Type B pancreatic cell (in vitro differentiated cells): ENCODE measurements at places on chromosomes 4 and X.

- H3K27me3 ChIP-seq: no peaks in the 10 kb centered on the region
- H3K4me1 ChIP-seq: peaks cover 32% of the 10 kb centered on the region
- no peak overlapping the region for H3K4me3 ChIP-seq
- peaks cover 5% of the 10 kb centered on the region for H3K36me3 ChIP-seq
- H3K27ac ChIP-seq: no peak overlapping the region
These were observed 9.6 kb upstream of the RUFY3 start for GRCh38 chr4:70712150-70712549.

DNA sequence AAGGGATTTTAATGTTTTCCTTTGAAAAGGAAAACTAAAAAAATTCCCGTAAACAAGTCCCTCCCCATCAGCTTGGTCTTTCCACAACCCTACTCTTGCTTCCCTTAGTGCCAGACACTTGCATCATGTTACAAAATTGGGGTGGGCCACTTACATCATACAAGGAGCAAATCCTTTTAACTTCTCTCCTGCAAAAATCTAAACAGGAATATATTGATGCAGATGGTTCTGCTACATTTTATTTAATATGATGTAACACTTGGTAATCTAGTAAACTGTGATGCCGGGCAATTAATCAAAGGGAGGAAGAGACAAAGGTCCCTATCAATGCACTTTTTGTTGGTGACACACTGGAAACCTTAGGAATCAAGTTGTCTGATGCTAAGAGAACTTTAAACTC lies 125.3 kb downstream of the UBE2K start:
- no peaks in the 10 kb centered on the region for H3K27me3 ChIP-seq
- peak overlapping the region; percentile 42 for H3K27ac ChIP-seq
- peaks cover 6% of the 10 kb centered on the region for H3K4me1 ChIP-seq
- DNase-seq: no peak

- DNase-seq: no peak
- H3K27ac ChIP-seq: no peak overlapping the region
- no peaks in the 10 kb centered on the region for H3K36me3 ChIP-seq
- no peaks in the 10 kb centered on the region for H3K27me3 ChIP-seq
- H3K4me1 ChIP-seq: peaks cover 10% of the 10 kb centered on the region
These were observed 129.5 kb upstream of the KLF3 start for GRCh38 chr4:38534344-38535045.

GRCh38 chr4:16706251-16706650 lies 192.2 kb downstream of the LDB2 start:
- no peaks in the 10 kb centered on the region for H3K27me3 ChIP-seq
- peaks cover 12% of the 10 kb centered on the region for H3K4me1 ChIP-seq
- H3K4me3 ChIP-seq: no peak overlapping the region

DNA sequence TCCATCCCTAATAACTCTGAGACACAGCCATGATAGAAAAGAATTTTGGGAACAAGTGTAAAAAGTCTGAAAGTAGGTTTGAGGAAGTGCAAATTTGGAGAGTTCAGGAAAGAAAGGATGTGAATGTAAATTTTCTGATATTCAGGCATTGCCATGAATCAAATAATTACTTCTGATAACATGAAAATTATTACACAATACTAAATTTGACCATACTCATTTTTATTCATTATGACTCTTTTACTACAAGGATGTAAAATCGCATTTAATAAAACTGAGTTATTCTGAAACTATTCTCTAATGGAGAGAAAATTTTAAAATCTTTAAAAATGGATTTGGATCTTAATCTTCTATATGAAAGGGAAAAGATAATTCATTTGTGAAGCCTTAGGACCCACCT lies 33.8 kb upstream of the NPY2R start:
- no peaks in the 10 kb centered on the region for H3K4me1 ChIP-seq
- no peaks in the 10 kb centered on the region for H3K36me3 ChIP-seq

- peak overlapping the region; percentile 43 for H3K27ac ChIP-seq
- no peaks in the 10 kb centered on the region for H3K27me3 ChIP-seq
- H3K4me3 ChIP-seq: no peak overlapping the region
These were observed 16.6 kb downstream of the FGD1 start for GRCh38 chrX:54479136-54480111.

GRCh38 chrX:109774136-109774535 lies 41.1 kb upstream of the ACSL4 start:
- no peaks in the 10 kb centered on the region for H3K36me3 ChIP-seq
